ENCODE measurements at places on chromosomes 5 and 9.

- no peak for DNase-seq
Measured at GRCh38 chr5:61055434-61056006, 106.7 kb downstream of the SMIM15 start.

- no peak for DNase-seq
Measured at GRCh38 chr5:150108711-150109514, 22.6 kb upstream of the CSF1R start.

DNA sequence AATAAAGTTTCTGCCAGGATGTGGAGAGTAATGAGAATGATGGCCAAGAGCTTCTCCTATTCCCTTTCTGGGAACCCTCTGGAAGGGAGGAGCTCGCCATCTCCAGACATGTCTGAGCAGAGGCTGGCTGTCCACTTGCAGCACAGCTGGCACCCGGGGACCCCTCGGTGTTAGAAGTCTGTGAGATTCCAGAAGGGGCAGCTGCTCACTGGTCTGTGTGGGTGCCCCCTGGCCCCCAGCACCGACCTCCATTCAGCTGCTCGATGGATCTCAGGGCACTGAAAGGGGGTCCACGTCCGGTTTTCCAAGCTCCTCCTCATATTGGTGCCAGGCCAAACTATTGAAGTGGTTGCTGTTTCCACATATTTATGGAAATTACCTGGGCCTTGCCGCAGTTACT is 3.6 kb upstream of the FAM163B start:
- DNase-seq: no peak

DNA sequence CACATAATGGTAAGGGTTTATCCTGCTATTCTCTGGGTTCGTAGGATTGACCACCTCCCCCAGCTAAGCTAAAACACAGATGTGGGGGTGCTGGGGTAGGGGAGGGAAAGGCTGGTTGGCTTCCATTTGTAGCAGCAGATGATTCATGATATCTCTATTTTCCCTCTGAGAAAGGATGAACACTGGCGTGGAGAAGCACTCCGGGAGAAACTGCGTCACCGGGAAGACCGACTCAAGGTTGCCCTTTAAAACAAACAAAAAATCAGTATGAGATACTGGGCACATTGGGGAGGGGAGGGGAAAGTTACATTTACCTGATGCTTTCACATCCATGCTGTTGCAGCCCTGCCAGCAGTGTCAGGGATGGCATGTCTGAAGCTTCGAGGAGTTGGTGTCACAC is 28.2 kb downstream of the RAB14 start:
- no peak for DNase-seq

- no peak for DNase-seq
Measured at GRCh38 chr9:130918101-130918825, 20.8 kb downstream of the FIBCD1 start.

GRCh38 chr9:133063500-133064231 is 1.9 kb downstream of the CEL start:
- no peak for DNase-seq

GRCh38 chr5:139638736-139639618 is 9.2 kb upstream of the CXXC5 start:
- DNase-seq: no peak

DNA sequence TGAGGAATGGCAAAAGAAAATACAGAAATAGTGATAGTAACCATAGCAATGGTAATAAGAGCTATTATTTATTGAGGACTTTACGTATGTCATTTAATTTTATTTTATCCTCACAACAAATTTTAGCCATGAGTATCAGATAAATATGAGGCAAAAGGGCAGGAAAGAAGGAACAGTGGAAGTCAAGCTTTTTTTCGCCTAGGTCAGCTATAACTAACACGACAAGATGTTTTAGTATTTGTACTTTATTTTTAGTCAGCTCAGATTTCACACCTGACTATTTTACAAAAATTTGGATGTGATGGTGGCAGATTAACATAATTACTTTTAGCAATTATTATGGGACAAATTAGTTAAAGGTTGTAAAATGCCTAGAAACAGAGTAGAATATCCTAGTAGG is 34.8 kb upstream of the CDKN2B start:
- DNase-seq: no peak

DNA sequence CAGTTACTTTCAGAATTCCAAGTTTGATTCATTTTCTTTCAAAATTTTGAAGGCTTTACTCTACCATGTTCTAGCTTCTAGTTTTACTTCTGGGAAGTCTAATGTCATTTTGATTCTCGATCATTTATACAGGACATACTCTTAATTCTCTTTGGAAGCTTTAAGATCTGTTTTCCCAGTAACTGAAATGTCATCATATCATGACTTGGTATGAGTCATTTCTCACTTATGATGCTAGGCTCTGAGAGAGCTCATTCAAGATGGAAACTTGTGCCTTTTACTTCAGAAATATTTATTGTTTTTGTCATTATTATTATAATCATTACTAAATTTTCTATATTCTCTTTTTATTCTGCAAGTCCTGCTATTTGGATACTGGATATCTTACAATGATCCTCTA is 222.3 kb downstream of the PARP8 start:
- no peak for DNase-seq

GRCh38 chr5:132003170-132003744 is 8.2 kb downstream of the ACSL6 start:
- DNase-seq: no peak

DNA sequence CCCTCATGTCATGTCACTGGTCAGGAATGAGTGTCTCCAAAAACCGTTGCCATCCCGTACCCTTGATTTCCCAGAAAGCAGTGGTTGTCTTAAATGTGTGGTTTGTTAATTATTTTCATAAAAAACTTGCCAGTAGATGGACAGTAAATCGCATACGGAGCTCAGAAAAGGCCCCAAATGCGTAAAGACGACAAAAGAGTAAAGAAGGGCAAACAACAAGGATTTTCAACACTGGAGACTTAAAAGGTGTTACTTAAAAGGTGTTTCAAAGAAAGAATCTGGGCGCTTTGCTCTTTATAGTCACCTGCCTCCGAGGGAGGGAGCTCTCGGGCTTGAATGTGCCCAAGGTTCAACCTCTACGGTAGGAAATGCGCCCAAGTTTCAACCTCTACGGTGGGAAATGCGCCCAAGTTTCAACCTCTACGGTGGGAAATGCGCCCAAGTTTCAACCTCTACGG is 734 bp downstream of the KIF27 start:
- no peak for DNase-seq
